ENCODE measurements at places on chromosomes 3 and 15. TPM values are rescaled to one million over a fixed set of nuclear protein-coding genes. Genes with fewer than 3 reads are reported as not detected.

Gene SERPINI2
- 0.74 TPM for total RNA-seq

Gene EIF4G1
- total RNA-seq = 107 TPM

Gene BCHE
- total RNA-seq = 14.0 TPM

Gene DUOXA2
- not detected for total RNA-seq

Gene ITPR1
- total RNA-seq = 64.4 TPM

Gene APOD
- 7.4 TPM for total RNA-seq

Gene SV2B
- total RNA-seq = 37.1 TPM

Gene POPDC2
- total RNA-seq = 1.5 TPM

Gene GRM7
- 70.3 TPM for total RNA-seq

Gene TKT
- total RNA-seq = 95.1 TPM

Gene SLC35G2
- 9.3 TPM for total RNA-seq

Gene PLA2G4E
- total RNA-seq = not detected

Gene FILIP1L
- 2.2 TPM for total RNA-seq

Gene OR4M2
- total RNA-seq = not detected

Gene MB21D2
- 45.5 TPM for total RNA-seq

All from temporal lobe (tissue), 4 donors.